ENCODE measurements at places on chromosomes 2 and 18.

DNA sequence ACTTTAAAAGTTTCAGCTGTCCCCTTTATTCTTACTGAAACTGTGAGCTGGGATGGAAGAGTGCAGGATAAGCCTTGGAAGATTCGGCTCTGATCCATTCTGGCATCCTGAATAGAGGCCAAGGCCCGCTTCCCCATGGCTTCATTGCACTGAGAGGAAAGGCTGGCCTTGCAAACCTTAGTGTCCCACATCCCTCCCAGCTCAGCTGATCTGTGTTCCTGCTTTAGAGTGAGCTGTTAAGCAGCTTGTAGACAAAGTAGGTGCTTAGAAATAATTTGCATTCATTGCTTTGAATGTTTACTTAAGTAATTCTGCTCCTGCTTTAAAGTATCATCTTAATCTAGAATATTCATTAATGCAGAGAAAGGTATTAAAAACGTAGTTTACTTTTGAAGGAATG, 169.6 kb upstream of the BOD1L2 start:
- DNase-seq: no peak

DNA sequence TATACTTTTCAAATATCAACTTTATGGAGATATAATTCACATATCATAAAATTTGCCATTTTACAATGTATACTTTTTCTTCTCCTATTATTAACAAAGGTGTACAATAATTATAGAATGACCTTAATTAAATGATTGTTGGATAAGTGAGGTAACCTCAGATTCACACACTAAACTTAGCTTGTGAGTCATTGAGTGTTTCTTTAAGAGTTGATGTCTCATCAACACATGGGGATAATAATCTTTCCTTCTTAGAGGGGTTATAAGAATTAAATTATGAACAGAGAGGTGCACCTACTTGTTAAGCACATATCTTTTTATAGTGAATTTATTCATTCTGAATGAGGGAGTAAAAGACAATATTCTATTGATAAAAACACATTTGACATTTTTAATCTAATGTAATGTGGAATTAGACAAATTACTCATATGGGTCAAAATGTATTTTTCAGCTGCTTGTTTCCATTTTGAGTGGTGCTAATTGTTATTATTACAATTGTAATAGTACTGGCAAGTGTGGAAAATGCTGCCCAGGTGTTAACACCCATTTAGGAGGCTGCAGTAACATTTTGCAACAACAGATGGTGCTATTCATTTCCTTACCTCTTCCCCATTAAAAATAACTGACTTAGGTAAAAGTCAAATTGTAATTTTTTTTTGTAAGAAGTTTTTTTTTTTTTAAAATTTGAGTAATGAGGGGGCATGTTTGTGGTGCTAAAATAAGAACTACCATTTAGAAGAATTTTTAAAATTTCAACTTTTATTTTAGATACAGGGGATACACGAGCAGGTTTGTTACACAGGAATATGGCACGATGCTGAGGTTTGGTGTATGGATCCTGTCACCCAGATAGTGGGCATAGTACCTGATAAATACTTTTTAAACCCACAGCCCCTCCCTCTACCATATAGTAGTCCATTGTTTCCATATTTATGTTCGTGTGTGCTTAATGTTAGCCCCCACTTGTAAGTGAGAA, 32.1 kb upstream of the DYNAP start:
- DNase-seq: peak; percentile 4

DNA sequence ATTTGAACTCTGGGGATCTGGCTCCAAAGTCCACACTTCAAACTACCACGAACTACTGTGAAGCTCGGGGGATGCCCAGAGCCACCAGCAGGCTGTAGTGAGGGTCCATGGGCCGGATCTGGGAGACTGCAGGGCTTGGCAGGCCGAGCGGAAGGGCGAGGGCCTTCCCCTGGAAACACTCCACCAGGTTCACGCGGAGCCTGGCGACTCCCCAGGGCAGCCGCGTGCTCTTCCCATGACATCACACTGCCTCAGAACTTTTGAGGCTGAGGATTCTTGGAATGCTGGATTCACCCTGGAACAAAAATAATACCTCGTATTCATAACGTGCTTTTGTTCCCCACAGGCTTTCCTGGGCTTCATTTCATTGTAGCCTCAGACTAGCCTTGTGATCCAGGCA, 201.0 kb downstream of the SMAD7 start:
- no peak for DNase-seq

DNA sequence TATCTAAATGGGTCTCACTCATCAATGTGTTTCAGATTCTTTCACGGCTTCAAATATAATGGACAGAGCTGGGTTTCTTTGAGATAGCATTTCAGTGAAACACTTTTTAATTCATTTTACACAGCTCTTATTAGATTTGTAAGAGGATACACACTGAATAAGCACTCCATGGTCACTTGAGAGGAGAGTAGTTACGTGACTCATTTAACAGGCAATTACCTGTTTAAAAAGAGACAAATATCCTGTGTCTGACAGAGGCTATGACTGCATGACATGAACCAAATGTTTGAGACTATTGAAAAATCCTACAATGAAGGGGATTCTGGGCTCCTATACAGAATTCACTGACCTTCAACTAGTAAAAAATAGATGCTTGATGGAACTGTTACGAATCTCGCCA, 786.9 kb downstream of the EPHA4 start:
- no peak for DNase-seq

GRCh38 chr2:235914756-235915155, 253.4 kb downstream of the GBX2 start:
- no peak for DNase-seq

DNA sequence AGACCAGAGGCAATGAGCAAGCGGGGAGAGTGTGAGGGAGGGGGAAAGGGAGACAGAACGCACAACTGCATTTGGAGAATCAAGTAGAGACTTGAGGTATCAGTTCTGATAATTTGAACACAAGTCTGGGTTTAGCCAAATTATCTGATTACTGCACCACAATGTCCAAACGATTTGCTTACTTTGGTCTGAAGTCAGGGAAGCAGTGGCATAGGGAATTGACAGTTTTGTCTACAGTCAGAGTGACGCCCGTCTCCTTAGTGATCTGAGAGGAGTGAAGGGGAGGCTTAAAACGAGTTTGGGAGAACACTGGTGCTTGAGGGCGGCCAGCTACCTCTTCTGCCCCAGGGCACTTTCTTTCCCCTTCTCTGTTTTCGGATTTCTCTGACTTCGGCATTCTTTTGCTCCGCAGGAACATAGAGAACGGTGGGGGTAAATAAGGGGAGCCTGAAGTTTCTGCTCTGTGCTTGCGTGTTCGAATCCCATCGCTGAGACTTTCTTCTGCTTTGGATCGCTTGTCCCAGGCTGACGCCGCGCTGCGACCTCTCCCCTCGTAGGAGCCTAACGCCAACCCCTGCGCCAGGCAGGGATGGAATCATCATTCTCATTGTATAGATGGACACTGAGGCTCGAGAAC, 2.9 kb upstream of the DLX2 start:
- DNase-seq: no peak

DNA sequence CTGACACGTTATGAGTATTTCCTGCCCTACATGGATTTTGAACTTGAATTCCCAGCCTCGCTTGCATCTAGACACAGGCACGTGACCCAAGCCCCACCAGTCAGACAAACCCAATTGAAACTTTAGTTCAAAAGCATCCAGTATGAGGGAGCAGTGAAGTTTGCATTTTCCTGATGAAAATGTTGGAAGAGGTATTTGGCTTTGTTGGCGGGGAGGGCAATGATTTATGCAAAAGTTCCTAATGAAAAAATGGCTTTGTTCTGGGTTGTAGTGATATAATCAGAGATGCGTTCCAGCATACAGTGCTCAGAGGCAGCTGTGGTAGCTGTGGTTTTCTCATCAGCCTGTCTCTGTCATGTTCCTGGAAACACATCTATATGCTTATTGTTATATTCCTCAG, 36.8 kb upstream of the CPS1 start:
- no peak for DNase-seq

GRCh38 chr2:104402825-104403224, 451.1 kb upstream of the POU3F3 start:
- no peak for DNase-seq

GRCh38 chr2:107735201-107735600, 91.5 kb upstream of the RGPD4 start:
- no peak for DNase-seq

DNA sequence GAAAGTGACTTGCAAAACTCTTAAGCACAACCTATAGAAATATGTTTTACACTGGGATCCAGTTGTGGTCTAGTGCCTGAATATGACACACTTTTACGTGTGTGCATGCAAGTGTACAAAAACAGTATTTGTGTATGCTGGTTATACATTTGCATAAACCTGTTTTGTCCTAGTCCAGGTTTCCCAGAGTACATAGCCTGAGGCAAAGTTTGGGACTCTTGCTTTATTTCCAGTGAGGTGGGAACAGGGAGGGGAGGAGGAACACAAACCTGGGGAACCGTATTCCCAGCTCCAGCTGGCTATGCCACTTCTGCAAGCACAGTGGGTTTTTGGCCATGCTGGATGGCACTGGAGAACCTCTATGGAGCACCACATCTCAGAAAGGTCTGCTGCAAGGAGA, 481.1 kb upstream of the HS6ST1 start:
- DNase-seq: no peak

DNA sequence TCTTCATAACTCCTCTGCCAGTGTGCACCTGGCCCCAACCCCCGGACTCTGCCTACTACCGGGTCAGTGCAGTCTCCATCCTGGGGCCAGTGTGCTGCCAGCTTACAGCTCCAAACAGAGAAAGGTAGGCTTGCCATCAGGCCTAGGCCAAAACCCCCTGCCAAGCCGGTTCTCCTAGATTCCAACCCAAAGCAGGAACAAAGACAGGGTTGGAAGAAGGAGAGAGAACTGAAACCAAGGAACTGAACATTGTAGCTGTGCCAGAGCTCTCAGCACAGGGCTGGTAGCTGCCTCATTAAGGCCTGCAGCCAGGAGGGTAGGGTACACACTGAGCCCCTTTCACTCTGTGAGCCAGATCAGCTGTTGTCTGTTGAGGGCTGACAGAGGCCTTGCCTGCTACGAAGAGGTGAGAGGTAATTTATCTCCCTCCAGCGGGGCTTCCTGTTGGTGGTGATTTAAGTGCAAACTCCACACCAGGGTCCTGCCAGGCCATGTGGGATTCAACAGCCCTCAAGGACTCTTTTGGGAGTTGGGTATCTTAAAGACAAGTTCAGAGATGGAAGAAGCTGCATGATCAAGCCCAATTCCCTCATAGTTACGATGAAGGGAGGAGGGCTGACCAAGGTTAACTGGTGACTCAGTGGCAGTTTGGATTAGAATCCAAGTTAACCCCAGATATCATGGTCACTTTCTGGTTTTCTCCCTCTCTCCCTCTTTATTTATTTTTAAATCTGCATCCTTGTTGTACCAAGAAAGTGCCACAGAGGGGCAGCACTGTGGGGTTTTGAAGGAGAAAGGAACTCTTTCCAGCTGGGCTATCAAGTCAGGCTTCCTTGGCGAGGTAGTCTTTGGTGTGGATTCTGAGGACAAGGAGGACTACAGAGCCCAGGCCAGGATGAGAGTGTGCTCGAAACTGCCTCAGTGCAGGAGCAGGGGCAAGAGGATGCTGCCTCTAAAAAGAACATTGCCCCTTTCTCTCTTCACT, 48.1 kb downstream of the CYRIA start:
- no peak for DNase-seq

- DNase-seq: no peak
Observed at GRCh38 chr2:73457982-73458381, 72.3 kb downstream of the ALMS1 start.

GRCh38 chr18:36905571-36905970, 76.6 kb downstream of the KIAA1328 start:
- no peak for DNase-seq
